ENCODE measurements at places on chromosomes 16 and 17.

GRCh38 chr16:14331020-14331419 is 259.9 kb downstream of the MRTFB start:
- no peak for DNase-seq

DNA sequence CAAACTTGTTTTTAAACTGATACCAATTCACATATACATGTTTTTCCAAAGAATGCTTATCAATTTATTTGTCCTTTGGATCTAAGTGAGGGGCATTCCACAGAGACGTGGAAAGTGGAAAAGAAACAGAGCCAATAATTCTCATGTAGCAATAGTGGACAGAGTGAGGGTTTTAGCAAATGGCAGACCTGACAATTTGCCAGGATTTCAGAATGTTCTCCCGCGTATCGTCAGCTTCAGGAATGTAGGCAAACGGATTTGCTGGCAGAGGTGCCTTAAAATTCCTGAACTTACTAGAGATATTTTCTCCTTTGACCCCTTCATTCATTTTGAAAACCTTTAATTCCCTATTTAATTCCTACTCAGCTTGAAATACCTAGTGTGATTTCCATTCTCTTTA is 193.4 kb upstream of the CPHXL start:
- DNase-seq = no peak

- DNase-seq = no peak
These were observed 26.8 kb upstream of the PRKCA start for GRCh38 chr17:66275651-66276050.

DNA sequence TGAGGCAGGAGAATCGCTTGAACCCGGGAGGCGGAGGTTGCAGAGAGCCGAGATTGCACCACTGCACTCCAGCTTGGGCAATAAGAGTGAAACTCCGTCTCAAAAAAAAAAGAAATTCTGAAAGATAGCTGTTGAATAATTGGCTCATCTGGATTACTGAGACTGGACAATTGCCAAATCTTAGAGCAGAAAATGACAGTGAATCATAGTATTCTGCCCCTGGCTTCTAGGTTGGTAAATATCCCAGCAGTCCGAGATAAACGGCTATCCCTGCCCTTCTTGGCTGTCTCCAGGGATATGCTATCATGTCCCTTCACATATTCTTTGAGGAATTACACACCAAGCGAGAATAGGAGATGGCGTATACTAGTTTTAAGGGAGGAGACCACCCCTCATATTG is 35.5 kb upstream of the METTL16 start:
- no peak for DNase-seq

GRCh38 chr17:57262557-57262956 is 6.2 kb downstream of the MSI2 start:
- no peak for DNase-seq

DNA sequence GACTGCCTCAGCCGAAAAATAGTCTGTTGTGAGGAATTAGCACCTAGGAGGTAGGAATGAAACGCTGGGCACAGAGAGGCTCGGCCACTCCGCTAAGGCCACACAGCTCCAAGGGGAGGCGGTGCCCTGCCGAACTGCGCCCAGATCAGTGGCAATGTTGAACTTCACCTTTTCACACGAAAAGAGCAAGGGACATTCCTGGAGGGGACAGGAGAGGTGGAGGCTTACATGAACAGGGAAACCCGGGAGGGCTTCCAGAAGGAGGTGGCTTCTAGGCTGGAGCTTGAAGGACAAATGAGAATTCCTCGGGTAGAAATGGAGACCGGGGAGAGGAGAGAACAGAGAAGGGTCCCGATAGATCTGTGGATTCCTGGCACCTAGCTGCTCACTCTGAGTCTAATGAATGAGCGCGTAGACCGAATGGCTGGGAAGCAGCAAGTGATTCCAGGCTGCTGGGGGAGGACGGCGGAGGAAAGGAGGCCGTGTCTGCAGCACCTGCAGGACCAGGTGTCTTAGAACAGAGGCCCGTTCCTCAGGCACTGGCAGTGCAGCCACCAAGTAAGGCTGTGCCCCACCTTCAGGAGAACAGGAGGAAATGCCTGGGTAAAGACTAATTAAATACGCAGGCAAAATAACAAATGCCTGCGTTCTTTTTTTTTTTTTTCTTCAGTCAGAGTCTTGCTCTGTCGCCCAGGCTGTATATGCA is 722 bp upstream of the SLC38A10 start:
- DNase-seq = no peak

DNA sequence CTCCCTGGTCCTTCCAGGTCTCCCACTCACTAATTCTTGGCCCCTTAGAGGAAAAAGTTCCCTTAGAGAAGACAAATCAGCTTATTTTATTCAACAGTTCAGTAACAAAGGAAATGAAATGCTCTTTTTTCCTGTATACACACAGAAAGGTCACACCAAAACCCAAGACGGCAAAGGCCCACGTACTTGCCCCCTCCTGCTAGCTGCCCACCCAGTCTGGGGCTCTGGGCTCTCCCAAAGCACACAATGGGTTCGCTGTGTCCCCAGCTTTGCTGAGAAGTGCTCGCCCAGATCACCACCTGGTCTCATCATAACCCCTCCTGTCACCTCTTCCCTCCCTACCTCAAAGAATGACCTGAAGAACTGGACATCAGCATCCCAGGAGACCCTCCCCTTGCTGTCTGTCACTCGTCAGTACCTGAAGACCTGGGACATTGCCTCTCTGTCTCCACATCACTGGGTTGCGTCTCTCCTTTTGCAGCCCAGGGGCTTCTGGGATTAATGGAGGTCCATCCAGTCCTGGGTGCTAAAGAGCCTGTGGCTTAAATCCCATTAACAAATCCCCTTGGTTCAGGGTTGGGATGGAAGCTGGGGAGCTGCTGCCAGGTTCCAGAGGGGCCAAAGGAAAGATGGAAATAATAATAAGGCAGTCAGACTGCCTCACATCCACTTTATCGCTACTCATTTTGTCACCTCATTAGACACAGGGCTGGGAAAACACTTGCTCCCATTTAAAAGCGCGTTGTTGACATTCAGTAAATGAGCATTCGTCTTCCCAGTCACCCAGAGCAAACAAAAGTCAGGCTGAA is 3.3 kb downstream of the SLC6A4 start:
- no peak for DNase-seq

GRCh38 chr17:933312-934073 is 46.1 kb downstream of the NXN start:
- no peak for DNase-seq

GRCh38 chr16:48503779-48504178 is 106.2 kb downstream of the N4BP1 start:
- no peak for DNase-seq

- DNase-seq = no peak
These were observed at the start of gene TMED6 for GRCh38 chr16:69351309-69352027. Gene TMED6 (minus strand): TSS chr16:69351786. CDS start chr16:69351753, 33 bp downstream.

GRCh38 chr16:11350921-11351335 is 5.7 kb downstream of the RMI2 start:
- DNase-seq = no peak
